ENCODE measurements at places on chromosomes 1 and 21.

DNA sequence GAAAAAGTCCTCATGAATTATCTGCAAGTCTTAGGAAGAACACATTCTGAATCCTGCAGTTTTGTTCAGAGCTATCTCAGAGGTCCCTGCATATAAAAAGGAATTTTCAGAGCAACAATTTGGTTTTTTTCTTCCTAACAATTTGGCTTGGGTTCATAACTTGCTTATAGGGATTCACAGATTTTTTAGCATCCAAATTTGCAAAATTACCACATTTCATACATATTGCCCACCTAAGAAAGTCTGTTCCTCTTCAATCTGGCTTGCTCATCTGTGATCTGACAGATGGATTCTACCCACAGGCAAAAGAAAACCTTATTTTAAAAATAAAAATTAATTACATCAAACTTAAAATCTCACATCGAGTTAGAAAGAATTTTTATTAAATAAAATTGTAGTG lies 714.4 kb upstream of the NCAM2 start:
- no peak for DNase-seq

GRCh38 chr1:245938046-245938435 lies 569.0 kb downstream of the SMYD3 start:
- no peak for DNase-seq

DNA sequence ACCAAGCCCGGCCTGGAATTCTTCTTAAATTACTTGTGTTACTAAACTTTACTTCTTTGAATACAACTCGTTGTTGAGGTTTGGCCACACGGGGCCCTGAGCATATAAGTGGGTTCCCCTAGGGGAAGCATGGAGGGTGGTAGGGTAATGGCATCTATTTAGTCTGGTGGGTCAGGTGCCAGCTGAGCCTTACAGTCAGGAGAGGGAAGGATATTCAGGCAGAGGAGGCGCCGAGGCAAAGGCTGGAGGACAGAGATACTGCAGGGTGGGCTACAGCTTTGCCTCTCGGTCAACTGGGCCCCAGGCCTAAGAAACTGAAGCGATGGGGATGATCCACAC lies 424 bp upstream of the NECAP2 start:
- no peak for DNase-seq

- no peak for DNase-seq
Observed at GRCh38 chr1:37477198-37477931, 3.0 kb downstream of the ZC3H12A start.

- DNase-seq: no peak
Observed at GRCh38 chr1:95247607-95248006, 13.6 kb downstream of the RWDD3 start.

GRCh38 chr1:216566641-216567205 lies 143.5 kb upstream of the USH2A start:
- DNase-seq: peak; percentile 28

GRCh38 chr1:182215764-182216163 lies 154.3 kb upstream of the ZNF648 start:
- peak; percentile 37 for DNase-seq

DNA sequence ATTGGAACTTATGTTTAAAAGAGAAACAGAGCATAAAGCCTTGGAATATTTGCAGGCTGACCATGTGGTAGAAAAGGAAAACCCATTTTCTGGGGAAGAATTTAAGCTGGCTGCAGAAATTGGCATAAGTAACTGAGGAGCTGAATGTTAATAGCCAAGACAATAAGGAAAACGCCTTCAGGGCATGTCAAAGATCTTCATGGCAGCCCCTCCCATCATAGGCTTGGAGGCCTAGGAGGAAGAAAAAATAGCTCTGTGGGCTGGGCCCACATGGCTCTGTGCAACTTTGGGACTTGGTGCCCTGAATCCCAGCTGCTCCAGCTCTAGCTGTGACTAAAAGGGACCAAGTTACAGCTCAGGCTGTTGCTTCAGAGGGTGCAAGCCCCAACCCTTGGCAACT lies 51.5 kb downstream of the CTH start:
- DNase-seq: no peak

DNA sequence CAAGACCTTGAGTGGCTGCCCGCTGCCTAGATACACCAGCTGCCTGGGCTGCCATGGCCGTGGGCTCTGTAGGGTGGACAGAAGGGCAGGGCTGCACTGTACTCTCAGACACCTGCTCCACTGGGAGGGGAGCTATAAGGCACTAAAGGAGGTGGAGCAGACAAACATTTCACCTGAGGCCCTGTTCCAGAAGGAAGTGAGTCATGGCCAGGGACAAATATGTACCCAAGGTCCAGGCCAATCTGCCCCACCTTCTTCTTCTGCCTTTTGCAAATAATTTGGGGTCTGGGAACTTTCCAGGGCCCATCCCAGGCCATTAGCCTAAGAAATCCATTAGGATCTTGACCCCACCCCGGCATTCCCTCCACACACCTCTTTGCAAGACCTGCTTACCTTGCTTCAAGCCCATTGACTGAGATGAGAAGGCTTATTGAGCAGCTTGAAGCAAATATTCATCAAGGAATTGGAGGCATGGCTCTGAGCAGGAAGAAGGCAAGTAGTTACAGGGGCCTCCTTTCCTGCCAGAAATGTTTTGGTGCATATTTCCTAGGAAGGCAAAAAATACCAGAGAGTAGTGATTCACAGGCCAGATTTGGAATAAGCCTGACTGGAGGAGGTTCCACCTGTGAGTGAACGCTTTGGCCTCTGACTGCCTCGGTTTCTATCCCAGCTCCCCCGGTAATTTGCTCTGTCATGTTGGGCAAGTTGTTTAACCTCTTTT lies at the start of gene CAPN8:
Gene CAPN8 (minus strand): TSS at position 110 of the 721 bp plus-strand sequence. CDS start 55 bp downstream, at position 55.
- DNase-seq: no peak

All from fibroblast of villous mesenchyme (primary cell).